ENCODE measurements at places on chromosomes 16 and 17. TPM values are rescaled to one million over a fixed set of nuclear protein-coding genes. Genes with fewer than 3 reads are reported as not detected.

- DNase-seq = no peak
These were observed 15.2 kb upstream of the MTSS2 start for GRCh38 chr16:70701036-70701435.

DNA sequence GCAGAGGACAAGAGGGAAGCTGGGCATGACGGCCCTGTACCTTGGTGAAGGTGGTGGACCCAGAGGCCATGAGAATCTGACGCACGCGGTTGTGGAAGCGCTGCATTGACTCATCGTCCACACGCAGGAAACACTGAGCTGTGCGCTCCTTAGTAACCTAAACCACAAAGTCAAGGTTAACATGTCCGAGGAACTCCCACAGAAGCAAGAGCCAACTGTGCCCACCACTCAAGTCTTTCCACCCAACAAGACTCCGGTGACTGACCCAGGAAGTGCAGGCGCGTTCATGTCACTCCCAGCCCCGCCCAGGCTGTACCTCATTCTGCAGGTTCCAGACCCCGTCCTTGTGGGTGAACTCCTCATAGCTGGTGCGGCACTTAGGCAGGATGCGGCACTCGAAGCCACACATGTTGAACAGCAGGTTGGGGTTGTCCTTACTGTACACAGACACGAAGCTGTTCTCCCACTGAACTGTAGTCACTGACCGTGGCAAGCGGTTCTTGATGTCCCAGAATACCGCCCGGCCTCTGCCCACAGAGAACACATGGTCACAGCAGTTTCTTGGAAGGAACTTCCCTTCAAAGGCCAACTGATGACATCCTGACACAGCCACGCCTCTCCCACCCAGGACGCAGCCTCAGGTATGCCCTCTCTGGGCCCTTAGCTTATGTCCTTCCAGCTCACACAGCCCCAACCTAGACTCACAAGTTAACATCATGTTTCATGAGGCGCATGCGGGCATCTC, 11.5 kb downstream of the PRPF8 start:
- no peak for DNase-seq

DNA sequence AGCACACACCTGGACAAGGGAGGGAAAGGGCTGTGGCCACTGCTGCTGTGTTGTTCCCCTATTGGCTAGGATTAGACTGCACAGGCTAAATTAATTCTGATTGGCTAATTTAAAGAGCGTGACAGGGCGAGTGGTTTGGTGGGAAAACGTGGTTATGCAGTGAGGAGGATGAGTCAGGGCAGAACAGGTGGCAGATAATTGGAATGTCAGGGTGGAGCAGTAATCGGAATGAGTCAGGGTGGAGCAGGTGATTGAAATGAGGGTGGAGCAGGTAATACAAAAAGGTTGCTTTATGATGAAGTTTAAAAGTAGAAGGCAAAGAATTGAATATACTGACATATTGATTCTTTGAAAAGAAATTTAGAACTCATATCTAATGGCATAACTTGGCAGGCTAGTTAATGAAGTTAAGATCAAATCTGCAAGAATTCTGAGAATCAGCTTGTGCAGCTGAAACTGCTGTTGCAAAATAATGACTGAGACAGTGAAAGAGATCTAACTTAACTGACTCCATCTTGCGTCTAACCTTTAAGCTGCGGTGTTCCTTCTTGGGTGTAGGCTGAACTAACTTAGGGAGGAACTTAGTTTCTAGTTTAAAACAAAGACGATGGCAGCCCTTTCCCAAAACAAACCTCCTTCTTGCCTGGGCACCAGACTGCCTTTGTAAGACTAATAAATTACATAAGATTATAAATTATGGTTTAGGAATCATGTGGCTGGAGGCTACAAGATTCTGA, 174.3 kb downstream of the UTP18 start:
- DNase-seq = no peak

NPIPB6 gene
- total RNA-seq = 4.5 TPM

DNA sequence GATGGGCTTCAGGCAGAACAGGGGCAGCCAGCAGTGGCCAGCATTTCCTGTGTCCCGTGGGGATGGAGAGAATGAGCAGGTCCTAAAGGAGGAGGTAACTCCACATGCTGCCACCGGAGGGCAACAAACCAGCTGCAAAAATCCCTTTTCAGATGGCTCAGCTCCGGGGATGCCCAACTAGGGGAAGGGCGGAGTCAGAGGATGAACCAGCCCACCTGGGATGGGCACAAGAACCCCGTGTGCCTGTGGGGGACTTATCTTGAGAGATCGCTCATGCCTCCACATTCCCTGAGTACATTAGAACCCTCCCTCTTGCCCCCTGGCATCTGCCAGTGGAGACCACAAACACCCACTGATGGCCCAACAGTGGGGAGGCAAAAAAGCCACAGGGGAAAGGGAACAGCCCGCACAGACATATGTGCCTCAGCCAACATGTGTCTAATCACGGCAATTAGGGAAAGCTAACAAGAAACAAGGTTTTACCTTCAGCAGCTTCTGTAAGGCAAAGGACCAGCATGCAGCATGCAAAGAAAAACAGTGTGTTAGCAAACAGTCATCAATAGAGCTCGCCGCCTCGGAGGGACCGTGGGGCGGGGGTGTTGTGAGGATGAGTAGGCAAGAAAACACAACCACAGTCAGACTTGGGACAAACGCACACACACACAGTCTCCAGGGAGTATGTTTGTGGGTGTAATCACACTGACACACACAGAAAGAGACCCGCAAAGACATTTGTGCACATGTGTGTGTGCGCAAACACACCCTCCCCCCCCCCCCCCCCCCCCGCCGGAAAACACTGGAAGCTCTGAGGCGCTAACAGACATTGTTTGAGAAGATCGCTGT, 64.0 kb downstream of the MYO18A start:
- DNase-seq = peak; percentile 49

GRCh38 chr17:47189732-47190237, 690 bp upstream of the CDC27 start:
- DNase-seq = no peak

DNA sequence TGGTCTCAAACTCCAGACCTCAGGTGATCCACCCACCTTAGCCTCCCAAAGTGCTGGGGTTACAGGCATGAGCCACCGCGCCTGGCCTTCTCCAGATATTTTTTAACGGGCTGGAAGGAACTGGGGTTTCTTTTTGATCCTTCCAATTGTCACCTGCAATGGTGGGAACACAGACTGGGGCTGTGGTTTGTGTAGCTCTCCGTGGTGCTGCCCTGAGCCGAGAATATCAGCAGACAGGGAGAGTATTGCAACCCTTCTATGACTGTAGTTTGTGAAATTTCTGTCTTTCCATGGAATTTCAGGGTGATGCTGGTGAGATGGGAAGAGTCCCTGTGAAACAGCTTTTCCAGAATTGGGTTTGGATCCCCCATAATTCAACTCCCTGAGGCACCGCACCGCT, 263.5 kb downstream of the ENGASE start:
- DNase-seq = no peak

DNA sequence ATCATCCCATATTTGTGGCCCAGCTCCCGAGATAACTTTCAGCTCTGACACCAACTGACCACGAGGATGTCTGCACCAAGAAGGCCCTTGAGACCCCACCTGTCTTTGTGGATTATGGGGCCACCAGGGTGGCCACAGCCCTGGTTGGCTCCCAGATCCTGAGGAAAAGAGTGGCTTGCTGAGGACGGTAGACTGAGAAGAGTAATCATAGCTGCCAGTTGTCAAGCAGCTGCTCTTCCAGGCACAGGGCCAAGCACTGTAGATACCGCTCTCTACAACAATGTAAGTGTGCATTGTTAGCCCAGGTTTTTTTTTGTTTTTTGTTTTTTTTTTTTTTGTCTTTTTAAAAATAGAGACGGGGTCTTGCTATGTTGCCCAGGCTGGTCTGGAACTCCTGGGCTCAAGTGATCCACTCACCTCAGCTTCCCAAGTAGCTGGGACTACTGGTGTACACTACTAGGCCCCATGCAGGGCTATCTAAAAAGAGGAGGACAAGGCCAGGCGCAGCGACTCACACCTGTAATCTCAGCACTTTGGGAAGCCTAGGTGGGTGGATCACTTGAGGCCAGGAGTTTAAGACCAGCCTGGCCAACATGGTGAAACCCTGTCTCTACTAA, 9.6 kb downstream of the ZNF205 start:
- DNase-seq = no peak

DNA sequence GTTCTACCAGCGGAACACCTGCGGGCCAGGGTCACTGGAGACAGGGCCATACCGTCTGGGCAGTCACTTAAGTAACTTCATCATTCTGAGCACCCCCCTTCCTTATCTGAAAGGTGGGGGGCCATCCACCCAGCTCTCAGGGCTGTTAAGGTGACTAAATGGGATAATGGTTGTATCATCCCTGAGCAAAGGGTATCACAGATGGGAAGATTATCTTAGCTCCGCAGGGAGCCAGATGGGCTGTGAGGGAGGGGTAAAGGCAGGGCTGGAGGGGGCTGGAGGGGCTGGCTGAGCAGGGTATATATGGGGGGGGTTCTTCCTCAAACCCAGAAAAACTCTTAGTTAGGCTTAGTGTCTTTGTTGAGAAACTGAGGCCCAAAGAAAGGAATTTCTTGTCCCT, 2.9 kb upstream of the CACNA1G start:
- DNase-seq = no peak

GRCh38 chr16:79062336-79062735, 538.2 kb downstream of the MAF start:
- DNase-seq = no peak

GRCh38 chr17:77096570-77097214, 44.1 kb upstream of the SEC14L1 start:
- DNase-seq = no peak

TVP23A gene
- total RNA-seq = not detected

YBX2 gene
- total RNA-seq = 1.2 TPM

DNA sequence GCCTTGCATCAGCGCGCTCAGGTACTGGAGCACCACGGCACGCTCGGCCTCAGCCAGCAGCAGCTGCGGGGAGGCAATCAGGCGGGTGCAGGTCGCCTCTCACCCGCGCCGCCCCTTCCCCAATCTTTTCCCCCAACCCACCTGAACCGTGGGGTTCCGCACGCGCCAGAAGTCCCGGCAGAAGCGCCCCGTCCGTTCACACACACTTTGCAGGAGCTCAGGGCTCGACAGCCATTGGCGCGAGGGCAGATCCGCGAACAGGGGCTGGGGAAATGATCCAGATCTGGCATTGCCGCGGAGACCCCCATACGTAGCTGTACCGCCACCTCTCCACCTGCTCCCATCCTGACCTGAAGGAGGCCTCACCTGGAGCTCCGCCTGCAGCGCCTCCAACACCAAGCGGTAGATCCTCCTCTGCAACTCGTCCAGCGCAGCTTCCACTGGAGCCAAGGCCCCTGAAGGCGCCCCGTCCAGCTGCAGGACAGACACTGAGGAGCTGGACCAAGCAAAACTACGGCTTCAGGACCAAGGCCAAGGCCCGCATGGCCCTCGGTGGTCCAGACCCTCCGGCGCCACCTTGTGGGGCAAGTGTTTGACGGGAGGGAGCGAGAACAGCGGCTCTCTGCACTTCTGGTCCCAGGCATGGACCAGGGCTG, 1.4 kb upstream of the MATCAP1 start:
- DNase-seq = peak; percentile 90

- no peak for DNase-seq
These were observed 88.5 kb downstream of the SMG6 start for GRCh38 chr17:2214929-2215615.

- DNase-seq = no peak
These were observed 37.4 kb downstream of the SHISA6 start for GRCh38 chr17:11278186-11278991.

GRCh38 chr16:67301080-67301782, 21.9 kb downstream of the PLEKHG4 start:
- DNase-seq = no peak
